ENCODE measurements at places on chromosomes 3 and 15.
A peak's percentile ranks its signal among the peaks of the same experiment; 100 is the strongest.

DNA sequence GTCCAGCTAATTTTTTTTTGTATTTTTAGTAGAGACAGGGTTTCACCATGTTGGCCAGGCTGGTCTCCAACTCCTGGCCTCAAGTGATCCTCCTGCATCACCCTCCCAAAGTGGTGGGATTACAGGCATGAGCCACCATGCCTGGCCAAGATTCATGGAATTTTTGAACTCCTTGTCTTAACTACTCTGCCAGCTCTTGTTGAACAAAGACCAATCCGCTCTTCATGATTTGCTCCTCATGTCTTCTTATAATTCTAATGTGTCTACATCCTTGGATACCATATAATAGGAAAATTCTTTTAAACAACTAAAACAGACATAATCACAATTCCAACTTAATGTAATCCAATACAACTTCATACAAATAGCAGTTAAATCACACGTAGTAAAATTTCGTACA, 21.3 kb downstream of the UBA5 start:
- DNase-seq, result no peak

DNA sequence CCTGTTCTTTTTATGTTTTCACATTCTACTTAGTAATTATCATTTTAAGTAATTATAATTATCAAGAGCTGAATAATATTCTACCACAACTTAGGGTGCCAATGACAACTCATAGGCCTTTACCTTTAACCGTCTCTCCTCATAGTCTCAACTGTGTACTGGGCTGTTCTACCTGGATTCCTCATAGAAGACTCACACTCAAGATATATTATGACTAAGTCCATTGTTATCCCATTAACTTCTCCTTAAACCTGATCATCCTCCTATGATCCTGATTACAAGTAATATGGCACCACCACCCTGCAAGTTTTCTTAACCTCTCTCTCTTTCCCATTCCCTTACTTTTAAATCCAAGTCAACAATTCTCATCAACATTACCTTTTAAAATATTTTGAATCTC, 285.9 kb upstream of the VEPH1 start:
- DNase-seq, result no peak

- no peak for DNase-seq
These were observed 583 bp upstream of the RBSN start for GRCh38 chr3:15099364-15100098.

DNA sequence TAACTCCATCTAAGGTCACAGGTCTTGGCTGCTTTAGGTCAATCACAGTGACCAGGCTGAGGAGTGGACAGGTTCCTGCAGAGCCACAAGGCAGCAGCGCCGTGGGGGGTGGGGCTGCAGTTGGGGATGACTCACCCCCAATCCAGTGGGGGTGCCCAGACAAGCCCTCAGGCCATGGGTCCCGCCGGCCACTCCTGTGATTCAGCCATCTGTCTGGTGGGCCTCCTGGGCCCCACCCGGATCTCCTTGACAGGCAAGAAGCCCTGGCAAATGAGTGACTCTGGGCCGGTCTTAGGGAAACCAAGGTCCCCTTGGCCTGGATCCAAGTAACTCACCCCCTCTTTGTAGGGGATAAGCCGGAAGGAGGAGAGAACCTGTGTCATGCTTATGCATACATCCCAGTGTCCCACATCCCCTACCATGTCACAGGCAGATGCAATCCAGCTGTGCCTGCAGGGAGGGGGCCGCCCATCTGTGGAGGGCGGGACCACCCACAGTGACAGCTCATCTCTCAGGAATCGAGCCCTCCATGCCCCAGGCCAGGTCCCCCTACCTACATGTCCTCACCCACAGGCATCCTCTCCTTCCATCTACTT, 495 bp upstream of the COL7A1 start:
- peak; percentile 92 for DNase-seq

GRCh38 chr3:861721-862120, 231.1 kb upstream of the CNTN6 start:
- DNase-seq, result no peak

- DNase-seq, result no peak
These were observed 790 bp downstream of the DUT start for GRCh38 chr15:48331796-48332641.

DNA sequence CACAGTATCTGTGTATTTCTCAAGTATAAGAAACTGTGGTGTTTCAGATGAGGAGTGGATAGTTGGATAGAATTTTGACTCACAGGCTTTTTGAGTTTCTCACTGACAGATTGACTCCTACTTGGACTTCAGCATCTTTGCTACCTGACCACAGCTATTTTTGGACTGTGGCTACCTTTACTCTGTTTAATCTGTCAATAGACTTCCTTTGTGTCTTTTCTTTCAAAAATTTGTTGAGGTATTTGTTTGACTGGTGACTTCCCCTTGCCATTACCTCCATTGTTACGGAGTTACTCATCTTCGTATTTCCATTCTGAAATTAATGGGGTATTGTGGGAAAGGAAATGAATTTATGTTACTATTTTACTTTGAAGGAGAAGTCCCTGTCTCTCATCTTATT, 123.8 kb downstream of the AGBL1 start:
- no peak for DNase-seq

GRCh38 chr3:121948641-121949040, 54.4 kb downstream of the SLC15A2 start:
- no peak for DNase-seq

DNA sequence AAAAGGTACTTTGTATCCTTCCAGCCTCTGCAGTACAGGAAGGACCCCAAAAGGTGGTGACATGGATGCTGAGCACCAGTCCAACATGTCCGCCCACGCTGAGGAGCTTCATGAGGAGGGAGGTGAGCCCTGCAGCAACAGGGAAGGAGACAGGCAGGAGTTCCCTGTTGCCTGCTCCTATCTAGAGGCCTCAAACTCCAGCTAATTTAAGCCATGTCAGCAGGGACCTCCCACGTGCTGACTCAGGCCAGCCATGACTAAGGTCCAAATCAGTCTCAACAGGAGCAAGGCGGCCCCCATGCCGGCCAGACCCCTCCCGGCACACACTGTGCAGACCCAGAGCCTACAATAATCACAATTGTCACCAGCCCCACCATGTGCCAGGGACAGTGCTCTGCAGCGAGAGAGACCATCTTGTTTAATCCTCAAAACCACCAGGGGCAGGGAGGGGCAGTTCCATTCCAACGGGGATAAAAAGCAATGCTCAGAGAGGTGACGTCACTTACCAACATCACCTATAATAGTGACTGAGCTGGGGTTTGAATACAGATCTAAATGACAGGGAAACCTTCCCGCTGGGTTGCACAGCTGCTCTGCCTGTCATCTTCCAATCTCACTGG, 54.5 kb upstream of the GATA2 start:
- peak; percentile 44 for DNase-seq

DNA sequence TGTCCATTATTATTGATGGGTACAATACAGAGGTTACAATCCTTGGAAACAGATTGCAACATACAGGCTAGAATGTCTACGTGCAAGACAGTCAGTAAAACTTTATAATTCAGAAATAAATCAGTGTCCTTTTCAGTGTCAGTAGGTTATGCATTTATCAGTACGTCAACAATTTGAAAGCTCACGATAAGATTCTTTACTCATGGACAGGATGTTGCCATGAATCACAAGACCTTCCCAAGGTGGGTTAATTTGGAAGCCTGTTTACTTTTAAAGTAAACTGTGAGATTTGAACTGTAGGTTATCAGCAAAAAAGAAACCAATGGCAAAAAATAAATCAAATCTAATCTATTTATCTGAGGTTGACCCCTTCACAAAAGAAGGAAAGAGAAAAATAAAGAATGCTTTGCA, 243.9 kb upstream of the AGTR1 start:
- no peak for DNase-seq

DNA sequence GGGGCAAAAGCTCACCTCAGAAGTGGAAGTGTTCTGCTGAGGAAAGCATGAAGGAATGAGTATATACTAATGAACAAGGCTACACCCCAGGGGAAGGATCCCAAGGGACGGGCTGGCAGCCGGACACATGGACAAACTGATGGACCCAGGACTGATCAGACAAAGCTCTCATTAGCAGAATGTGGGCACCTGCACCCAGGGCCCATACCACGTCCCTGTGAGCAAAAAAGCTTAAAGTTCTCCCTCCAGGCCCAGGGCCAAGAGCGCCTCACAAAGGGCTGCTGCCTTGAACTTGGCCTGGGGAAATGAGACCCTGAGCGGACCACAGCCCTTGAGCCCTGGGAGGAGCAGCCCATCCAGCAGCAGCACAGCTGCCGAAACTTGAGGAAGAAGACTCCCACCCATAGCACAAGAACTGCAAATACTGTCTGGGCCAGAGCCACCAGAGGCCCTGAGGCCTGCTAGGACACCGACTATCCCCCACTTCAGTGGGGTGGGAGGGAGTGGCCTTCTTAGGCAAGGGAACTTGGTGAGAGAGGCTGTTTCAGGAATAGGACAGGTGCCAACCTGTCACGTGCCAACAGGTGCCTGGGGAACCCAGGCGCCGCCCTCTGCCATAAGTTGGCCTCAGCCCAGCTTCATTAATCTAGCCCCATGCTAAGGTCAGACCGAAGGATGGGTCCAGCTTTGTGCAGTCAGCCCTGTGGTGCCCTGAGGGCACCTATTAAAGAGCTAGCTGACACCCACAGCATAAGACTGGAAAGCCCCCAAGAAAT, 2.3 kb upstream of the GMPPB start:
- no peak for DNase-seq

DNA sequence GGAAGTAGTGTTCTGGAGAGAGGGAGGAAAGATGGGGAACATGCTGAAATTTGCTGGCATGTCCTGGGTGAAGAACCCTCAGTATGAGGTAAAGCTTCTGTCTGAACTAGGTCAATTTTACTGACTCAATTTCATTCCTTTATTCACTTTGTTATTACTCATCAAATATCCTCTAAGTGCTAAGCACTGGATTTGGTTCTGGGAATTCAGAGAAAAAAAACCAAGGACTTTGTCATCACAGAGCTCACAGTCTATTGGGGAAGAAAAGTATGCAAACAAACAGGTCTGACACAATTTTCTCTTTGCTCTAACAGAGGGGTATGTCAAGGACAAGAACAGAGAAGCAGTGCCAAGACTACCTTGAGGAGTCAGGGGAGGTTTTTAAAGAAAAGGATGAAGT, 68.0 kb downstream of the TFG start:
- DNase-seq, result peak; percentile 39

DNA sequence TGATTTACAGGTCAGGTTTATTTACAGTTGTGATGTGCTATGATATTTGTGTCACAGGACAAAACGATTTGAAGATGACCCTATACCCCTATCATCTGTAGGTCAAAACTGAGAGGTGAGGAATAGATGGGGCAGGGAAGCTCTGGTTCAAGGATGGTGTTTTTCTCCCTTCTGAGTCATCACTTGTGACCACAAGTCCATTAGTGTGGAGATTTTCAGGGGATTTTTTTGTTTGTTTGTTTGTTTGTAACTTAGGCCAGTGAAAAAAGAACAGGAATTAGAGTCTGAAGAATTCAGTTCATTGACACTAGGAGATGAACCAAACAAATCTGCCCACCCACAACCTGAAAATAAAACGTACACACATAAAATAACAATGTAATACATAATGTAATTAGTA, 62.7 kb upstream of the FAM98B start:
- peak; percentile 23 for DNase-seq

DNA sequence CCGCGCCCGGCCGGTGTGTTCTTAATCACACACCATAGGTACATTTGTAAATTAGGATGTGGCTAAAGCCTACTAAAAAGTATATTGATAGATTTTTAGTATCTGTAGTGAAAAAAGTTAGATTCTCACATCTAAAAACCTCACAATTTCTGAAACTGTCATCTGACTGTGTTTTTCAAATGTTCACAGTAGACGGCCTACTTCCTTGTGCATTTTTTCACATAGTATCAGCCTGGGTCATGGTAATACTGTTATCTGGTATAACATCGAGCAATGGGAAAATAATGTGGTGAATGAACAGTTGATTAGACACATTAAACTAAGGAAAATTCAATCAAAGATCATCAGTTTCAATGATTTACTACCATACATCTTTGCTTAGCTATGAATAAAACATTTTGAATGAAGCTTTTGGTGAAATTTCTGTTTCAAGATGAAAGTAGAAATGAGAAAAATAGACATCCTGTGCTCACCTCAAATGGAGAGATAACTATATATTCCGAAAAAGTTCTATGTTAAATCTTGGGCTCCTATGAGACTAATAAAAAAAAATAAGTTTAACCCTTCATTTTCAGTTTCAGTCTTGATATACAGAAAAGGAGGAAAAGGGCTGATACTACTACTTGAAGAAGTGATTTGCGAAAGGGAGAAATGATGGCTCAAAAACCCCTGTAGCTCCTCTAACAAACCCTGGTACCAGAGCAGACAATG, 262.7 kb downstream of the ZBTB20 start:
- no peak for DNase-seq
